ENCODE measurements at places on chromosomes 12 and 14.

- DNase-seq, result no peak
Observed at GRCh38 chr14:23307146-23307530, 505 bp downstream of the BCL2L2 start.

DNA sequence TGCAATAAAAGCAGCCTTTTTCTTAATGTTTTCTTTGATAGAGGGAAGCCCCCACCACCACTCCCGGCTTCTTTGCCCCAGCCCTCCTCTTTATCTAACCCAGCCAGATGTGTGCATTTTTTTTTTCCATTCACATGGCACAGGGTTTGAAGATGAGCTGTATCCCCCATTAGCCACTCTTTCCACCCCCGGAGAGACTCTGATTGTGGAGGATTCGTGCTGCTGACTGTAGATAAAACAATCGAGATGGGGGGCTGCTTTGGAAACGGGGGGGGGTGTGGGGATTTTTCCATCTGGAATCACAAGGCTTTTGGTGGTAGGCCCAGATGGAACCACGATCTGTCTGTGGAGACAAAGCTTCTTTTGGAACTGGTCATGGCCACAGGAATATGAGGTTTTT, 46.2 kb upstream of the VASH1 start:
- no peak for DNase-seq

DNA sequence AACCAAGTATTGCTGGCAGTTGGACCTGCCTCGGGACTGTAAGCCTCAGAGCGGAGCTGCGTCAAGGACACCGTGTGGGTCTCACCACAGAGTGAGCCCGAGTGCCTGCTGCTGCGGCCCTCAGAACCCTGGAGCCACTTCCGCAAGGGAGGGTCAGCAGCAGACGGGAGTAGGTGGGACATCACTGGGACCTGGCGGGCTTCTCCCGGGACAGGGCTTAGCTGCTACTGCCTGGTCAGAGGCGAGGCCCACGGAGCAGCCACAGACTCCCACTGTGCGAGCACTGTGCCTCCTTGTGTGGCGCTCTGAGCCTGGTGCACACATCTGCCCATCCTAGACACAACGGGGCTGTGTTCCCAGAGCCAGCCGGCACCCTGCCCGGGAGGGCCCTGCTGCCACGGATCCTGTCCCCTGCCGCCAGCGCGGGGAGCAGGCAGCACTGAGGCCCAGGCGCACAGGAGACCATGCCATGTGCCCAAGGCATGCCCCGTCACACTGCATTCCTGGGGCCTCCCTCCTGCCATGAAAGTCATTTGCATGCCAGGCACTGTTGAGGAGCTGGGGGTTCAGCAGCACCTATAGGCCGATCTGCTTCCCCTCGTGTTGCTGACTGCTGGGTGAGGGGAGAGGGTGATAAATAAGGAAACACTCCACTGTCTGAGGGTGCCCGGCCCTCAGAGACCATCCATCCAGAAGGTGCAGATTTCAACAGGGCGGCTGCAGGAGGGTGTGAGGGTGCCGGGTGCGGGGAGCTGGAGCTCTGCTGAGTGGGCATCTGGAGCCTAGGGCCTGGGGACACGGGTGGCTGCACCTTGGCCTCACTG, 10.0 kb downstream of the HIP1R start:
- no peak for DNase-seq

GRCh38 chr12:3281588-3282383, 204.6 kb downstream of the TSPAN9 start:
- no peak for DNase-seq

GRCh38 chr12:130838284-130838950, 633 bp downstream of the STX2 start:
- peak; percentile 22 for DNase-seq

DNA sequence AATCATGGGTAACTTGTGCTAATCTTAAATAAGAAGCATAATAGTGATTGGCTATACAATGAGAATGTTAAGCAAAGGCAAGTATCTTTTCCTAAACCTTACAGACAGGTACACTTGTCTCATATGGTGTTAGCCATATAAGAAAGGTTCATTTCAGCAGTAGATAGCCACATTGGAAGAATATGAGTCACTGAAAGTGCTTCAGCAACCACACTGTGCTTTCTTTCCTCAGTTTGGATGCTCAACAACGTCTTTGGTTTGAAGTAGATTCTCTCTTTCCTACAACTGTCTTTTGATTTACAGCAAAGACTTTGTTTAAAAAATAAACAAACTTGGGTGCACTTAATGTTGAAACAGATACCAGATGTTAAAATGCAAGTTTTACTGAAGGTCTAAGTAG, 8.9 kb downstream of the DDHD1 start:
- no peak for DNase-seq
